ENCODE measurements at places on chromosomes 5 and 9.

DNA sequence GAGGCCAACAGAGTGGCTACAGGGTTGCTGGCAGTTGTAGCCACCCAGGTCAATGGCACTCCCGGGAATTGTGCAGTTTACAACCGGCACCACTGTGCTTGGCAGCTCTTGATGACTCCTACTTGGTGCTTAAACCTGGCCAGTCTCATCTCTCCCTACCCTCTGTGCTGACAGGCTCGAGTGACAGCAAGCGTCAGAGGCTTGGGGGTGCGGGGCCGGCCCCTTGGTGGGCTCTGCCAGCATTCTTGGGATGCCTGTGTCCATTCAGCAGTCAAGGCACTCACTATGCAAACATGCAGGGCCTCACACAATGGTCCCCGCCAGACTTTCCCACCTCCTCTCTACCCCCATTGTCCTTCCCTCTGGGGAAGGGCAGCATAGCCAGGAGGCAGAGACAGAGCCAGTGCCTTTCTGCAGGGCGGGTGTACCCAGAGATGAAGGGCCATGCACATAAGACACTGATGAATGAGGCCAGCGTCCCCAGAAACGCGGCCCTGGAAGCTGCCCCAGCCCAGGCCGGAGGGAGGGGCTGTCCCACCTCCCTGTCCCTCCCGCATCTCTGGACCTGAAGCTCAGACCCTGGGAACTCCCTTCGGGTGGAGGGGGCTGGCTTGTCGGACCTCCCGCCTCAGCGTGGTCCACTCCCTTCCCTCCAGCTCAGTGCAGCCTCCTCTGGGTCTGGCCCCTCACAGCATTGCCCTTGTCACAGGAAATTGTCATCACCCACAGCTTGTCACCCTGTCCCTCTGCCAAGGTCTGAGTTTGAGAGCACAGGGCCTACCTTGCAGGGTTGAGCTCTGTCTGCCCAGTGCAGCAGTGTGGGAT is 26.4 kb upstream of the NOTCH1 start:
- DNase-seq: peak; percentile 94

DNA sequence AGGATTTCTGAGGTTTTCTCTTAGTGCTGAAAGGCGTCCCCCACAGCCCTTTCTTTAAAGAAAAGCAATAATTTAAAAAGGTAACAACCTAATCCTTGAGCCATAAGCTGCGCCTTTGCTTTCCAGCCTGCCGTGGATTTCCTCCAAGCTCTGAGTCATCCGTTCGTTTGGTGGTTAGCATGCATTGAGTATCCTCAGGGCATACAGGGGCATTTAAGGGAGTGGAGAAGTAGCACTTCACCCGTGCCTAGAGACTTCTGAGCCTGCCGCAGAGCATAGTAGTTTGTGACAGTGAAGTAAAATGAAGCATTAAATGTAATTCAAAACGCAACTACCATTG is 892 bp upstream of the TNC start:
- DNase-seq: no peak

GRCh38 chr5:90182726-90183125 is 226.8 kb downstream of the CETN3 start:
- no peak for DNase-seq

GRCh38 chr5:40945111-40945510 is 35.8 kb downstream of the C7 start:
- no peak for DNase-seq

GRCh38 chr9:134406366-134407120 is 80.3 kb downstream of the RXRA start:
- DNase-seq: no peak

DNA sequence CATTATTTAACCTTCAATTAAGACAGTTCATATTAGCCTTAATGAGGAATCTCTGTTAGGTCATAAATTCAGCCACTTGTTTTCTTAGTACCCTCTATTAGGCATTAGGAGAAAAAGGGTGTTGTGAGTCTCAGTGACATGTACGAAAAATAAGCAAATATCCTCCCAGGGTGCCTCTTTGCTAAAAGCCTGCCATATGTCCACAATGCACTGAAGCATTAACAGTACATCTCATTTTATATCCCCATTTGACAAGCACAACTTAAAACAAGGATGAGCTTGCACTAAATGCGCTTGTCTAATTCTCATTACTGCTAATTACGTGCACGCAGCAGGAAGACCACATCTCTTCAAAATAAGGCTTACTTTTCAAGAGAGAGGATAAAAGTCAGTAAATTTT is 48.4 kb upstream of the SRFBP1 start:
- DNase-seq: no peak

DNA sequence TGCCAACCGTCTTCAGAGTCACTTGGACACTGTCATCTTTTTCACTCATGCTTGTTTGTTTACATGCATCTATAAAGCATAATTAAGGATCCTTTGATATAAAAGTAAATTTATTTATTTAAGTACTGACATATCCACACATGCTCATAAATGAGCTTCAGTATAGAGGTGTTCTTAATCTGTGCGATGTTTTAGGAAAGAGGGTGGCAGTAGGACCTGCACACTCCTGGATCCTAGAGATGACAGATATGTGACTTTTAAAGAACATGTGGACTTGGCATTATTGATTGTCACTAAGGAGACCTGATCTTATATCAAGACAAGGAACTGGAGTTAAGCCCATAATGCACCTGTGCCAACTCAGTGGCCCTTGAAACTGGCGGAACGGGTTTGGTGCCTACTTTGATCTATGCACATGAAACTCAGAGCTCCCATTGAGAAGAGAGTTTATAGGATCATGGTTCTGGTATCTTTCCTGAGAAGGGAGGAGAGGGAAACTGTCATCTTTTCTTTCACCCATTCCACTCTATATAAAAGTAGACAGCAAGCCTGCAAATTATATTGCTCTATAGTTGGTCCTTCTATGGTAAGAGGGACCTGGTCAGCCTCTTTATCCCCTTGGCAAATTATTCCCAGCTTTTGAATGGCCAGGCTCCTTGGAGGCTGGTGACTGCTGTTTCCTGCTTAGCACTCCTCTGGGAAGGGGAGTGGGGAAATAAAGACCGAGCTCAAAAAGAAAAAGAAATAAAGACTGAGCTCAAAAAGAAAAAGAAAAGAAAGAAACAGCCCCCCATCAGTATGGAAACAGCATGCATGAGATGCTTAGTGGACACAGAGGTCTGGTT is 57.8 kb upstream of the LIFR start:
- DNase-seq: no peak

DNA sequence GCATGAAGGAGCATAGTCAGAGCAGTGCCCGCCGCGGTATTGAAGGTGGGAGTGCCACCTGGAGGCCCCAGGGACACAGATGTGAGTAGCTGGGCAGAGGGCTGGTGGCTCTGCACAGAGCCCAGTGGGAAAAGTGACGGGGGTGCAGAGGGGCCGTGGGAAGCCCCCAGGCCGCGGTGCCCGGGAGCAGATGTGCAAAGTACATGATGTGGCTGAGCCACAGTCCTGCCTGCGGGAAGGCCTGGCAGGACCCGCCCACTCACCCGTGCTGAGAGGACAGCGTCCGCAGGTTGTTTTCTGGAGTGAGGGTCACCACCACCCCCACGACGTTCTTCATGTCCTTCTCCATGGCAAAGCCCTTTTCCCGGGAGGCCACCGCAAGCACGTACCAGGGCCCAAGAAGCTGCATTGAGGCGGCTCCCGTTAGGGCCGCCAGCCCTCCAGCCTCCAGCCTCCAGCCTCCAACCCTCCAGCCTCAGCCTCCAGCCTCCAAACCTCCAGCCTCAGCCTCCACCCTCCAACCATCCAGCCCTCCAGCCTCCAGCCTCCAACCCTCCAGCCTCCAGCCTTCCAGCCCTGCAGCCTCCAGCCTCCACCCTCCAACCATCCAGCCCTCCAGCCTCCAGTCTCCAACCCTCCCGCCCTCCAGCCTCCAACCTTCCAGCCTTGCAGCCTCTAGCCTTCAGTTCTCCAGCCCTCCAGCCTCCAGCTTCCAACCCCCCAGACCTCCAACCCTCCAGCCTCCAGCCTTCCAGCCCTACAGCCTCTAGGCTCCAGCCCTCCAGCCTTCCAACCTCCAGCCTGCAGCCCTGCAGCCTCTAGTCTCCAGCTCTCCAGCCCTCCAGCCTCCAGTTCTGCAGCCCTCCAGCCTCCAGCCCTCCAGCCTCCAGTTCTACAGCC is 914 bp downstream of the LCN6 start:
- DNase-seq: no peak

DNA sequence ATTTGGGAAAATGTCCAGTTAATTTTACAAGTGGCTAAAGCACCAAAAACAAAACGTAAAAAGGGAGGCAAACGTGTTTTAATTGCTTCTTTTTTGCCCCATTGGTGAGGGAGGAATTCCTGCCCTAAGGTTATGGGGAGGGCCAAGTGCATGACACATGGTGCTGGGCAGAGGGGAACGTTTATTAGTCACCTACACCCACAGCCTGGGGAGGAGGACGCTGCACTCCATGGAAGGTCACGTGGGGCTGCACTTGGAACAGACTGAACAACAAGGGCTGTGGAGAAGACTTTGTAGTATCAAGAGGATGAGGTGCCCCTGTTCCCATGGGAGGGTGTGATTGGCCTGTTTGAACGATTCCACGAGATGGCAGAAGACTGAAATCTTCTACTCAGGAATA is 13.7 kb upstream of the ADAMTS16 start:
- no peak for DNase-seq

DNA sequence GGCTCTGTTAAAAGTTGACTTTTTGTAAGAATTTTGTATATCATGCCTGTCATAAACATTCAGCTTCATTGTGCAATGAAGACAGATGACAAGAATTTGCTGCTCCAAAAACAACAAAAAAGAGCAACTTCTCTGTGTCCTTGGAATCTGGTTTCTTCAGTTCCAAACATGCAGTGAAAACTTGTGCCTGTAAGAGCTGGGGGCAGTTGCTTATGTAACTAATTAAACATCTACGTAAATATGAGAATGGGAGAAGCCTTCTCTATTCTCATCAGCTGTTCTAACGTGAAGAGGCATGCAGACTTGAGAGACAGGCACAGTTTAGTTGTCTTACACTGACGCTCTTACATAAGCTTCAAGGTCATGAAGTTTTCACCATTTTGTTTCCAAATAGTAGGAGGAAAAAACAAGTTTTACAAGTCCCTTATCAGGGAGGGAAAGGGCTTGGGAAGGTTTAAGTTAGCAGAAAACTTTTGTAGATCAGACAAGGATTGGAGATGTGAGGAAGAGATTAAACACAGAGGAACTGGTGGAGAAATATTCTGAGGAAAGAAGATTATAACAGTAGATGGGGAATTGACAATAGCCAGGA is 170.4 kb downstream of the RFK start:
- DNase-seq: no peak

DNA sequence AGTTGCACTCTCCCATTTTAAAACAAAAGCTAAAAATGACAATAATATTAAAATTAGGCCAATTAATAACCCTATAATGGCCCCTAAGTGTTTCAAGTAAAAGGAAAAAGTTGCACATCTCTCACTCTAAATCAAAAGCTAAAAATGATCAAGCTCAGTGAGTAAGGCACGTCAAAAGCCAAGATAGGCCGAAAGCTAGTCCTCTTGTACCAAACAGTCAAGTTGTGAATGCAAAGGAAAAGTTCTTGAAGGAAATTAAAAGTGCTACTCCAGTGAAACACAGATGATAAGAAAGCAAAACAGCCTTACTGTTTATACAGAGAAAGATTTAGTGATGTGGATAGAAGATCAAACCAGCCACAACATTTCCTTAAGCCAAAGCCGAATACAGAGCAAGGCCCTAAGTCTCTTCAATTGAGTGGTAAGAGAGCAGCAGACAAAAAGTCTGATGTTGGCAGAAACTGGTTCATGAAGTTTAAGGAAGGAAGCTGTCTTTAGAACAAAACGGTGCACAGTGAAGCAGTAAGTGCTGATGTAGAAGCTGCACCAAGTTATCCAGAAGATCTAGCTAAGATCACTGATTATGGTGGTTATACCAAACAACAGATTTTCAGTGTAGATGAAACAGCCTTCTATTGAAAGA is 144.1 kb upstream of the ACOT12 start:
- DNase-seq: no peak

DNA sequence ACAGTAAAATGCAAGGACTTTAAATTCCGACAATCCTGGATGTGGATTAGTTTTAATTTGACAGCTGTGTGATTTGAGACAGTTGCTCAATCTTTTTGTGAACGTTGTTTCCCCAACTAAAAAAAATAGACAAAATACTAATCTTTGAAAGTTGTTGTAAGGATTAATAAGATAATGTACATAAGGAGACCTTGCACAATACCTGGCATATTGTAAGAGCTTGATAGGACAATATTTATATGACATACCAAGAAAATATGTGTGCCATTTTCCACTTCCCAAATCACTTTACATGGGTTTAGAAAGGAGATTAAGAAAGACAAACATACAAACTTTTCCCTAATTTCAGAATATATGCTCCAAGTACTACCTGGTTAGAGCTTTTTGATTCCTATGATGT is 25.3 kb downstream of the ARRDC3 start:
- no peak for DNase-seq

- no peak for DNase-seq
Measured at GRCh38 chr9:134286471-134287245, 39.6 kb upstream of the RXRA start.

DNA sequence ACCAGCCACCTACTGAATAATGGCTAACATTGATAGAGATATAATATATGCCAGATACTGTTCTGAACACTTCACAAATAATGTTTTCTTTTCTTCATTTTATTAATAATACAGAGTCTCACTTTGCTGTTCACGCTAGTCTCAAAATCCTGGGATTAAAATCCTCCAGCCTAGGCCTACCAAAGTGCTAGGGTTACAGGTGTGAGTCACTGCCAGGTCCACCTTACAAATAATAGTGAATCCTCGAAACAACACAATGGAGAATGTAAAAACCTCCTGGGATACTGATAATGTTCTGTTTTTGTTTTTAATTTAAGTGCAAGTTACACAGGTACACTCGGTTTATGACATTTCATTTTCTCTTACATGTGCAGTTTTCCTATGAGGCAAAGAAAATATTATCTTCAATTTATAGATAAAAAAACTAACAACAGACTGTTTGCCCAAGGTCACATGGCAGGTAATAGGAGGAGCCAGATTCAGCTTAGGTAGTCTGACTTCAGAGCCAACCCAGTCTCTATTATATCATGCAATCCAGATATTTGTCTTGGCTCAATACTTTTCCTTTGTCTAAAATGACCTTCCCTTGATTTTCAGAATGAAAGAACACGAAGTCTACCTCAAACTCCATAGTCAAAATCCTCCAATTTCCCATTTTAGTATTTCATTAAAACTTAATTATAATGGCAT is 7.8 kb downstream of the ZFR start:
- no peak for DNase-seq

GRCh38 chr5:98428806-98429205 is 344.7 kb upstream of the RGMB start:
- DNase-seq: no peak

DNA sequence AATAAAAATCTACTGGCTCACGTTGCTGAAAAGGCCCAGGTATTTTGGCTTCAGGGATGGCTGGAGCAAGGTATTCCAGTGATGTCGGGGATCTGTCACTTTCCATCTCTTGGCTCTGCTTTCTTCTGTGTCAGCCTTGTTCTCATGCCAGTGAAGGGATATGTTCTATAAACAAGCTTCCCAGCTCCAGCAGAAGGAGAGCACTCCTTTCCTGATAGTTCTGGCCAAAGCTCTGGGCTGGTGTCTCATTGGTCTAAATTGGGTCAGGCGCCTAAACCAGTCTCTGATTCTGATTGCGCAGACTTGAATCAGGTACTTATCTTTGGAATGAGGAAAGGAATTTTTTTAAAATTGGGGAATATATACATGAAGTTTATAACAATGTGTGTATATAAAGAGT is 5.1 kb downstream of the SNX30 start:
- DNase-seq: no peak

GRCh38 chr9:649128-650074 is 192.1 kb upstream of the DMRT1 start:
- no peak for DNase-seq

GRCh38 chr9:107894572-107895261 is 405.1 kb upstream of the KLF4 start:
- no peak for DNase-seq

GRCh38 chr5:177547736-177548135 is 6.6 kb downstream of the FAM193B start:
- no peak for DNase-seq

Data from ecto neural progenitor cell (in vitro differentiated cells).